HEK293T (cell line): ENCODE measurements at places on chromosomes 4 and X.

DNA sequence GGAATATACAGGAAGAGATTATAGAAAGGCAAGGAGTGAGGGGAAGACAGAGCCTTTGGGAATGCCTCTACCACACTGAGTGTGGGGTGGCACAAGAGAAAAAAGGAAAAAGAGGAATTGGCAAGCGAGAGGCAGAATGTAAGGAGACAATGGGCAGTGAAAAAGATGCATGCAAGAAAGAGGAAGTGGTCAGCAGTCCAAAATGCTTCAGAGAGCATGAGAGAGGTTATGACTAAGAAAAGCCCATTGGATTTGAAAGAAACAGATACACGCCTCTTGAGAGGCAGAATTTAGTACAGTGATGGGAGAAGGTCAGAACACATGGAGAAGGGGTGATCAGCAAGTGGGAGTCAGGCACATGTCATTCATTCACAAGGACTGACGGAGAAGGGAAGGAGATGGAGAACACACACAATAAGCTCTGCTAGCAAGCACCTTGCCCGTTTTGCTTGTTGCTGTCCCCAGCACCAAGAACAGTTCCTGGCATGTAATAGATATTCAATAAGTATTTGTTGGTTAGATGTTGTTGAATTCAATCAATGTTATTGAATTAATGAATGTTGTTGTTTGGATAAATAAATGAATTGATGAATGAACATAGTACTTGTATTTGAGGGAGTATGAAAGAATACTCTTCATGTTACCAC is 6.3 kb downstream of the DCHS2 start:
- no peak for DNase-seq

- DNase-seq: peak; percentile 12
These were observed 73.3 kb downstream of the TASL start for GRCh38 chrX:30504309-30504708.

DNA sequence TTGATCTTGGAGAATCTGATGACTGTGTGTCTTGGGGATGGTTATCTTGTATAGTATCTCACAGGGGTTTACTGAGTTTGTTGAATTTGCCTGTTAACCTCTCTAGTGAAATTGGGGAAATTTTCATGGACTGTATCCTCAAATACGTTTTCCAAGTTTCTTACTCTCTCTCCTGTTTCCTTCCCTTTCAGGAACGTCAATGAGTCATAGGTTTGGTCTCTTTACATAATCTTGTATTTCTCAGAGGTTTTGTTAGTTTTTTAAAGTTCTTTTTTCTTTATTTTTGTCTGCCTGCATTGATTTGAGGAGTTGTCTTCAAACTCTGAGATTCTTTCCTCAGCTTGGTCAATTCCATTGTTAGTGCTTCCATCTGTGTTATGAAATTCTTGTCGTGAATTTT is 227.7 kb upstream of the GPRIN3 start:
- no peak for DNase-seq

GRCh38 chr4:43765514-43765913 is 683.1 kb downstream of the KCTD8 start:
- DNase-seq: no peak

GRCh38 chr4:83724485-83725335 is 188.8 kb downstream of the GPAT3 start:
- no peak for DNase-seq
